ENCODE measurements at places on chromosomes 16 and 17.
A peak's percentile ranks its signal among the peaks of the same experiment; 100 is the strongest.

DNA sequence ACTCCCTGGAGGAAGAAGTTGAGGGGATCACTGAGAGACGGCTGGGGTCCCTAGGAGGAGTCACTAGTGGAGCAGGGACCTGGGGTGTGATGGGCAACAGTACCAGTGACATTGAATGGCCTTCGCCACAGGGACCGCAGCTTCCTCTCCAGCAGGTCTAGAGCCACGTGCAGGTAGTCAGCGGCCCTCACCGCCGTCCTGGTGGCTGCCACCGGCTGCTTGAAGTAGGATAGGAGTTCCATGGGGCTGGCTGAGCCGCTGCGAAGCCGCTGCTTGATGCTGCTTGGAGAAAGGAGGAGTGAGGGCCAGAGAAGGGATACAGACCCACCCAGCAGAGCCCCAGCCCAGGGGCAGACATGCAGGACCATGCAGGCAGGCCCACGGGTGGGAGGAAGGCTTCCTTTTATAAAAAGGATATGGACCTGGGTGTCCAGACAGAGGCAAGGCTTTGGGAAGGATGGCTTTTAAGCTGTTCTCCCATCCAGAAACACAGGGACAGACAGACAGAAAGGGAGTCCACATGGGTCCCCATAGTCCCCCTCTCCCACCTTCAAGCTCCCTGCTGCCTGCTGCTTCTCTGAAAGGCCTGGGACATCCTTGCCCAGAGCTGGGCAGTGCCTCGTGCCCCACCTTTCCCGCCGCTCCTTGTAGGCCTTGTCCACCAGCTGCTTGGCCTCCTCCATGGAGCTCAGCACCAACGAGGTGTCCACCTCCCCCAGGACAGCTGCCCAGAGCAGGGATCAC is 827 bp downstream of the MPO start:
- no peak for DNase-seq

DNA sequence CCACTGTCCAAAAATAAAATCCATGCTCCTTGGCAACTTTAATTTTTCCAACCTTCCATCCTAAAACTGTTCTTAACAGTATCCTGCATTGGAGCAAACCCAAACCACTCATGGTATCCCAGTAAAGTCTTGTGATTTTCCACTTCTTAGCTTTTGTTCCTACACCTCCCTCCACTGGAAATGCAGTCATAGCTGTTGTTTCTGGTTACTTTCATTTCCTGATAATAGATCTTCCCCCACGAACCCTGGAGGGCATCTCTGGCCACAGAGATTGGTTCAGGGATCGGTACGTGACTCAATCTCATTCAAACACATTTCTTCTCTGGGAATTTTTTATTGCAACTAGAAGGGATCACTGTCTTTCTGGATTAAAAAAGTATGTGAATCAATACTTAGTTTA is 276.0 kb downstream of the GRIN2A start:
- no peak for DNase-seq

GRCh38 chr16:66728117-66728787 is 23.2 kb downstream of the DYNC1LI2 start:
- DNase-seq: peak; percentile 44

DNA sequence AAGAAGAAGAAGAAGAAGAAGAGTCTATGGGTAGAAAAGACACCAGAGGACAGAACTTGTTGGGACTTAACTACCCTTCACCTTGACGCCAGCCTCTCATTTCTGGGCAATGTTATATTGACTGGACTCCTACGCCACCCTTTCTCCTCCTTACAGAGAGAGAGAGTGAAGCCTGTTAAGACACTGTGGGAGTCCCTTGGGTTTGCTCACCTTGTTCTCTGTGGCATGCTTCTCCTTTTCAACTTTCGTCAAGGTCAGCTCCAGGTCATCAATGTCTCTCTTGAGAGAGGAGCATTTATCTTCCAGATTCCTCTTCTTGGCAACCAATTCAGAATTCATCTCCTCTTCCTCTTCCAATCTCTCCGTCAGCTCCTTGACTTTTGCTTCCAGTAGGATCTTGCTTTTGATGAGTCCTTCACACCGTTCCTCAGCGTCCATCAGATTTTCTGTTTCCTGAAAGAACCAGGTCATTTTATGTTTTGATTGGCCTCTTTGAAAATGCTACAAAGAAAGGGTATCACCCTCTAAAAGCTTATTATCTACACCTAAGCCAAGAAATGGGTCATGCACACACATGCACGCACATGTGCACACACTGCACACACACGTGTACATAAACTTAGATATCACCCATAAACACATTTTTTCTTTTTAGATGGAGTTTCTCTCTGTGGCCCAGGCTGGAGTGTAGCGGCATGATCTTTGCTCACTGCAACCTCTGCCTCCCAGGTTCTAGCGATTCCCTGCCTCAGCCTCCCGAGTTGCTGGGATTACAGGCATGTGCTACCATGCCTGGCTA is 48.8 kb downstream of the MYH13 start:
- no peak for DNase-seq

DNA sequence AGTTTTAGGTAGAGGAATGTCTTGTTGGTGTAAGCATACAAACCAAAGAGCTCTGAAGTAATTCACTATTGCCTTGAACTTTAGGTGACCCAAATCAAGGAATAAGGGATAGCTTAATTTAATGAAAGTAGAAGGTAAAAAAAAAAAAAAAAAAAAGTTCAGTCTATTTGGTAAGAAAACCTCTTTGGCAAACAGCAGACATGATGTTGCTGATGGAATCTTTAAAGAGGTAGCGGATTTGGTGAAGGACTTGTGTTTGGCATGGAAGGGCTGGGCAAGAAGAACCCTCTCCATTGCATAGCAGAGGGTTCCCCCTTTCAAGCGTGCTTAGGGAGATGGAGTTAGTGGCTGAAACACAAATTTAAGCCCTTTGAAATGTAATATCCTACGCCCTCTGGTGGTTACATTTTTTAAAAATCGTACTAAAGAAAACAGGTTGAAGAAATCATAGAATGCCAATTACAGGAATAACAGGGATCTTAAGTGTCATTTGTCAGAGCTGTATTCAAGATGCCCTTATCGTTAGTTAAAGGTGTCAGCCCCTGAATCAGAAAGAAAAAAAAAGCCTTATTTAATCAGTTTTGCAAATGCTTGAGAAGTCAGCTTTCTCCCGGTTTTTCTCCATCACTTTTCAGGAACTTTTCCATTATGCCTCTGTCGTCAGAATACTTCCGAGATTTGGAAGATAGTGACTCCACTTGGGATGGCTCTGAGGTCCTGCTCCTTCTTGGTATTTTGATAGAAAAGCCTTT is 383.1 kb downstream of the KCNJ2 start:
- DNase-seq: no peak

Measured in NCI-H2029 treated with DMSO at 0.1 percent for 48 hours (cell line).